Smooth muscle cell of trachea (primary cell): ENCODE measurements at places on chromosomes 3 and 15. TPM values are rescaled to one million over a fixed set of nuclear protein-coding genes. Genes with fewer than 3 reads are reported as not detected.

Gene CASR
- not detected in 2 replicates for total RNA-seq

Gene CD80
- 0.33 TPM in 1 of 2 replicates, not detected in the other for total RNA-seq

Gene PPP2R3A
- 16.7 and 20.5 TPM in 2 replicates for total RNA-seq

Gene RASL12
- total RNA-seq, result 86.5 and 108 TPM in 2 replicates

Gene GABRB3
- total RNA-seq, result 1.8 and 3.3 TPM in 2 replicates

Gene BUB1B
- total RNA-seq, result 1.8 and 33.3 TPM in 2 replicates

Gene MB21D2
- 6.1 and 8.1 TPM in 2 replicates for total RNA-seq

Gene ITGA11
- total RNA-seq, result 3.1 and 8.6 TPM in 2 replicates

Gene TFG
- 86.7 and 93.1 TPM in 2 replicates for total RNA-seq

Gene GOLGA6L7
- not detected in 2 replicates for total RNA-seq

Gene PP2D1
- not detected in 2 replicates for total RNA-seq

Gene CSPG5
- under 0.01 and 0.44 TPM in 2 replicates for total RNA-seq

Gene PIGZ
- total RNA-seq, result 2.8 and 3.6 TPM in 2 replicates

Gene TRAIP
- 1.2 and 4.4 TPM in 2 replicates for total RNA-seq

Gene SKOR1
- total RNA-seq, result 0.15 and 0.17 TPM in 2 replicates

Gene SRP14
- 208 and 209 TPM in 2 replicates for total RNA-seq

Gene CACNA1D
- 0.33 and 0.87 TPM in 2 replicates for total RNA-seq

Gene ARL14
- total RNA-seq, result not detected in 2 replicates

Gene LTF
- not detected in 2 replicates for total RNA-seq

Gene CCR3
- total RNA-seq, result 0.33 TPM in 1 of 2 replicates, not detected in the other

Gene HES1
- 0.44 and 2.0 TPM in 2 replicates for total RNA-seq

Gene SLC9C1
- not detected in 2 replicates for total RNA-seq

Gene ASB14
- not detected in 2 replicates for total RNA-seq

Gene PLSCR2
- total RNA-seq, result not detected in 2 replicates

Gene RNF13
- 56.1 and 56.2 TPM in 2 replicates for total RNA-seq

Gene HRG
- not detected in 2 replicates for total RNA-seq

Gene SPRED1
- 49.6 and 50.5 TPM in 2 replicates for total RNA-seq

Gene HCN4
- total RNA-seq, result under 0.01 TPM in 1 of 2 replicates, not detected in the other

Gene SMCO1
- total RNA-seq, result not detected in 2 replicates

Gene STAC
- total RNA-seq, result 2.5 and 3.6 TPM in 2 replicates

Gene HIGD2B
- total RNA-seq, result 0.15 TPM in 1 of 2 replicates, not detected in the other

Gene SPINK8
- total RNA-seq, result not detected in 2 replicates

Gene IGSF10
- total RNA-seq, result 0.99 and 1.3 TPM in 2 replicates
